ENCODE measurements at places on chromosomes 11 and 22.

GRCh38 chr11:73916435-73916834, 34.4 kb upstream of the DNAJB13 start:
- DNase-seq, result peak; percentile 6

DNA sequence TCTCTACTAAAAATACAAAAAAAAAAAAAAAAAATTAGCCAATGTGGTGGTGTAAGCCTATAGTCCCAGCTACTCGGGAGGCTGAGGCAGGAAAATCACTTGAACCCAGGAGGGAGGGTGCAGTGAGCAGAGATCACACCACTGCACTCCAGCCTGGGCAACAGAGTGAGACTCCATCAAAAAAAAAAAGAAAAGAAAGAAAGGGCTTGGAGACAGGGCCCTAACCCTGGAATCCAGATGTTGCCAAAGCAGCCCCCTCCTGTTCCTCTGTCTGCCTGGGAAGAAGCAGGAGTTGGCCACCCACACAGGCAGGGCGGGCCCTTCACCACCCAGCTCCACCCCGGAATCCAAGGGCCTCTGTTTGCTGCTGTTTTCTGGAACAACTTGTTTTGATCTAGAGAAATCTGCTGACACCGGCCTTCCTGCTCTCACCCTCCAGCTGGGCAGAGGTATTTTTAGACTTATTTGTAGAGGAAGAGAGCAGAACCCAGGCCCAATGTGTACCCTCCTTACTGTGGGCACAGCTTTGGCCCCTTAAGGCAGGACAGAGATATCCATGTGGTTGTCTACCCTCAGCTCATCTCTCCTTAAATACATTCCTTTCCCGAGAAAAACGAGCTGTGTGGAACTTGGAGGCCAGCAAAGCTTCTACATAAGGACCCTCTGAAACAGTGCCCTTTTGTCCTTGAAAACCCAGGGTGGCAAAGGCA, 2.7 kb upstream of the NEAT1 start:
- DNase-seq, result peak; percentile 95

- no peak for DNase-seq
These were observed 58.1 kb downstream of the MAML2 start for GRCh38 chr11:96284917-96285316.

- DNase-seq, result no peak
These were observed 5.3 kb downstream of the SIDT2 start for GRCh38 chr11:117183724-117184349.

DNA sequence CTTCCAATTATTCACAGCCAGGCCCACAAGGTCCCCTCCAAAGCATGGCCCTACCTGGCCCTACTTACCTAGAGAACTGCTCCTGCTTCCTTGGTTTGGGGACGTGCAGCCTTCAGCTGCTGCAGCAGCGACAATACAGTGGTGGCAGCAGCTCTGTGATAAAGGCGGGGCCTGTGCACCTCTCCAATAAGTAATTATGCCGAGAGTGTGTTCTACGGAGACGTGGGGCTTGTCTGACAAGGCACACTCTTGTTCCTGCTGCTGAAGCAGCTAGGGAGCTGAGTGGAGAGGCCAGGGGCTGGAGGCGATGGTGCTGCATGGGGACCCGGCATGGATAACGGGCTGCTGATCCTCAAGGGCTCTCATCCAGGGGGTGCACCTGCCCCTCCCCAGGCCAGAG, 98.0 kb upstream of the THY1 start:
- no peak for DNase-seq

- no peak for DNase-seq
These were observed 741 bp upstream of the MTA2 start for GRCh38 chr11:62602141-62603071.

- peak; percentile 32 for DNase-seq
These were observed 621 bp downstream of the HMOX1 start for GRCh38 chr22:35381424-35382009.

DNA sequence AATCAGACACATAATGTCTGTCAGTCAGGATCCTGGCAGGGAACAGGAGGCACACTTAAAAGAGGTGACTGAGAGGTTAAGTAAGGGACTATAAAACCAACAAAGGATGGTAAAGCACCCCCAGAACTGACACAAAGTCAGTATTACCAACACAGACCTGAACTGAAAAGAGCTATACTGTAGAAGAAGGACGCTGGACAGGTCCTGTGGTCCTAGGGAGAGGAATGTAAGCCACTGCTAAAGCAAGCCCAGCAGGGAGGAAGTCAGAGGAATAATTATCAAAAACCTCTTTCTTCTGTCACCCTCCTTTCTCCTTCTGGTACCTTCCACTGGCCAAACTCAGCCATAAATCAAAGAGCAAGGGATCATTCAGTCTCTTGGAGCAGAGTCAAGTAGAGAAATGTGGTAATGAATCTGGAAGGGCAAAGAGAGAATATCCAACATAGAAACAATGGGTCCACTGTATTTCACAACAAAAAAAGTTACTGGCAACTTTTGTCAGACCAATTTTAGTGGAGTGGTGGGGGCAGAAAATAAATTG, 33.4 kb upstream of the ANGPTL5 start:
- no peak for DNase-seq

DNA sequence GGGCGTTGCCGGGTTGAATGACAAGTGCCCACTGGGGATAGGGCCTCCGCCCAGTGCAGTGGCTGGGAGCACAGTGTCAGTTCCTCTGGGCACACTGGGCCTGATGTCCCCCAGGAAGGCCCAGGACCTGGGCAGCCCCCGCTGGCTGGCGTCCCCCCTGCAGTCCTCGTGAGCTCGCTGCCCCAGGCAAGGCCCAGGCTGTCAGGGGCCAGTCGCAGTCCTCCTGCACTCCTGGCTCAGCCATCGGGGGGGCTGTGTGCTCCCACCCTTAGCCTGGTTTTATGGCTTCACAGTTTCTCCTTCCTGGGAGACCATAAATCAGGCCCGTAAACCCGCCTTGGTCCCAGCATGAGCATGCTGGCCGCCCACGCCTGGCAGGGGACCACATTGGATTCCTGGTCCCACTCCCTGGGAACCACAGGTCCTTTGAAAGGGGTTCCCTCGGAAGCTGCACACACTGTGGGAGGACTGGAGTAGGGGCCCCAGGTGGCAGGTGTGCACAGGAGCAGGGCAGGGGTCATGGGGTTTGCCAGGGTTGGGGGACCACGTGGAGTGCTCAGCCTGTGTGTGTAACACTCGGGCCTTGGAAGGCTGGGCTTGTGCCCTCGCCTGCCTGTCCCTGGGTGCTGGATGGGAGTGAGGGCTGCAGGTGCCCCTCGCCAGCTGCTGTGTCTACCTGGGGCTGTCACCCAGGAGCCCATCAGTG, 113.6 kb downstream of the KCNQ1OT1 start:
- no peak for DNase-seq

- no peak for DNase-seq
These were observed 418.2 kb downstream of the SOX6 start for GRCh38 chr11:15938121-15938611.

DNA sequence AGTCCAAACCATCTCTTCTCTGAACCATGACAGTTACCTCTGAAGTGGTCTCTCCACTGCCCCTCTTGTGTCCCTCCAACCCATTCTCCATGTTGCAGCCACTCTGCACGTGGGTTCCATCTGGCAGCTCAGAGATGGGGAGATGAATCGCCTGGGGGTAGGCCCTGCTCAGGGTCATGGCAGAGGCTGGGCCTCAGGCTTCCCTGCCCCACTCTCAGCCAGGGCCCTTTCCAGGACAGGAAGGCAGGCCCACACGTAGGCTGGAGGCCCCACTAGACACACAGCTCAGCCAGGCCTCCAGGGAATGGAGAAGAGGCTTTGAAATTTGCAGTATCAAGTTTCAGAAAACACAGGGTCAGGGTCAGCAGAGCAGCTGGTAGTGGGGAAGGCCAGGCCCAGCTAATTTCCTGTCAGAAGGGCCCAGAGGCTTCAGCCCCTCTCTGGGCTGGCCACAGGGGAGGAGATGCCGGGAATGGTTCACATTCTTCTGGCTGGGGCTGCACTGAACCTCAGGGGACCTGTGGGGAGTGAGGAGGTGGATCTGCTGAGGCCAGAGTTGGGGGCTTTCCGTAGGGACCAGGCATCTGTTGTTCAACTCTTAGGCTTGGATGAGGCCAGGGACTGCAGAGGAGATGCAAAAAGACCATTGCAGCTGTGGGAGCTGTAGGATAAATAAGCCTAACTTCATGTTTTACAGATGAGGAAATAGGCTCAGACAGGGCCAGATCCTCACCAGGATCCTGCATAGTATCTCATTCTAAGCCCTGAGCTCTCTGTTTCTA, 101.6 kb downstream of the SWAP70 start:
- DNase-seq, result peak; percentile 86

DNA sequence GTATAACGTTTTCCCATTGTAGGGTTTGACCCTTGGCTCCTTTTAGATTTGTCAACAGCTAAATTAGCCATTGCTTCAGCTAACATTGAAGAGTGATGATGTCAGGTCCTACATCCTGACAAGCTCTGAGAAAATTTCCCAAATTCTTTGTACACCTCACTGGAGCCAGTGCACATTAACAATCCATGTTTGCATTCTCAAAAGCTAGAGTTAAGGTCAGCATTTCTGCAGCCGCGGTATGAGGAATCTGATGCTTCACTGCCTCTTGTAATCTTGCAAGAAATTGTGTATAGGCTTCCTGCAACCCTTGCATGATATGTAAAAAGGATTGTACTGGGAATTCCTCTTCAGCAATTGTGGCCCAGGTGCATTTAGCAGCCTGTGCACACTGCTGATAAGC, 33.1 kb upstream of the NCAM1 start:
- no peak for DNase-seq

GRCh38 chr11:98195300-98195699, 825.4 kb upstream of the CNTN5 start:
- no peak for DNase-seq

DNA sequence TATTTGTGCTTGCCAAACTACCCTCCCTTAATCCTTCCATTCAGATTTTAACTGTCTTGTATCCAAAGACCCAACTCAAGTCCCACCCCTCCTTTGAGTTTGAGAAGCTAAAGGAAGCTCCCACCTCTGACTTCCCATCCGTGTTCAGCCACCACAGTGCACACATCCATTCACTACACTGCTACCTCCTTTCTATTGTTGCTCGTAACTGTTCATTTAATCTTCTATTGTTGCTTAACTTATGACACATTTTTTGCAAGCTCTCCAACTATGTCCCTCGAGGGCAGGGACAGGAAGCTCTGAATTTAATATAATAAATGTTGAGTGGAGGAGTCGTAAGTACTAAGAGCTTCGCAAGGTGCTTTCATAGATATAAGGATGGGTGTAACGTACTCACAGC, 10.4 kb downstream of the LARGE1 start:
- no peak for DNase-seq

GRCh38 chr11:69383372-69384250, 89.7 kb downstream of the MYEOV start:
- no peak for DNase-seq

GRCh38 chr11:73395297-73396208, 19.4 kb downstream of the RELT start:
- no peak for DNase-seq

GRCh38 chr11:9741260-9741659, 77.4 kb downstream of the SWAP70 start:
- DNase-seq, result no peak

DNA sequence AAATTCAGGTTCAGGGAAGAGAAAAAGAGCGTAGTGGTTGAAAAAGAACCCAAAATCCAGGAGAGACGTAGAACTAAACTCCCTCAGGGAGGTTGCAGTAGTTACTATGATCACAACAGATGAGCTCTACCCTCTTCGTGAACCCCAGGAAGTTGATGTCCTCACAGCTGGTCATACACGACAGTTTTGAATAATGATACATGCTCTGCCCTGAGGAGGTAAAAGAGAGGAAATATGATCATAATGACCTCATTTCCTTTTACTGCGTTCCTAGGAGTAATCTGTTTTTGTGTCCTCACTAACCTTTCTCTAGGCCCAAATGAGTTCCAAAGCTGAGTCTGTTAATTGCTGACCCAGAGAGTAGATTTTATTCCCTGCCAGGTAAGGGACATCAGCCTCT, 1.3 kb downstream of the PATE2 start:
- peak; percentile 69 for DNase-seq

GRCh38 chr11:1942558-1943260, 4.4 kb upstream of the MRPL23 start:
- no peak for DNase-seq

DNA sequence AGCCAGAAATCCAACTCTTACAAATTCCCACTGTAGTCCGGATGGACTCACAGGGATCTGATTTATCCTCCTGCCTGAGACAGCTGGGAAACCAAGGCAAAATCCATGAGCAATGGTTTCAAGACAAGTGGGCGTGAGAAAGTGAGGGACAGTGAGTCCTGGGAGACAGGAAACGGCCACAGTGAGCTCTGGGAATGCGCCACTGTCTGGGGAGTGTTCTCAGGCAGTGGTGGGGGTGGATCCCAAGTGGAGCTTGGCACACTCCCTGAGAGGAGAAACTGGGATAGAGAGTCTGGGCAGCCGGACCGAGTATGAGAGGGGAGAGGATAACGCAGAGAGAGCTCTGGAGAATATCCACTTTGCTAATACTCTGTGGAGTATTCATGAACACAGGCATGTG, 9.8 kb downstream of the IL17REL start:
- peak; percentile 13 for DNase-seq

DNA sequence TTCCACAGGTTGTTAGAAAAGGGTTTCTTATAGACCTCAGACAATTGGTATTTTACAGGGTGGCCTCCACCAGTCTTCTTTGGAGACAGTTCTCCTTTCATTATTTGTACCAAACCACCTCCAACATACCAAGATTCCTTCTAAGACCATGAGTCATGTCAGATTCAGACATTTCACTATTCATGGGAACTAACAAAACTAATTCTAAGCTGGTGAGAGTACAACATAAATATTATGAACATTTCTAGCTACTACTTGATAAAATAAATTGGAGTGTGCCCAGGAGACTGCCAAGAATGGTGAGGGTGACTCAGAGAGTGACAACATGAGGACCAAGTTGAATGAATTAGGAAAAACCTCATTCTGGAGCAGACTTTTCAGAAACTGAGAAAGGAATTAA, 494.6 kb upstream of the LRRC4C start:
- peak; percentile 84 for DNase-seq

- DNase-seq, result no peak
These were observed 118.5 kb downstream of the PHF21B start for GRCh38 chr22:44891293-44891747.

GRCh38 chr22:30908051-30908461, 60.5 kb downstream of the MORC2 start:
- no peak for DNase-seq

Measured in HT1080 (cell line).